Forelimb muscle (tissue), 1 donor: ENCODE measurements at places on chromosomes 16 and 17. TPM values are rescaled to one million over a fixed set of nuclear protein-coding genes. Genes with fewer than 3 reads are reported as not detected.

GRCh38 chr17:65060631-65061254 lies 4.2 kb upstream of the GNA13 start:
- no peak for DNase-seq

- no peak for DNase-seq
Observed at GRCh38 chr16:58046054-58046881, 20.7 kb downstream of the MMP15 start.

TBC1D3C gene
- polyA plus RNA-seq: not detected

FBXW10 gene
- 0.13 TPM for polyA plus RNA-seq
